ENCODE measurements at places on chromosomes 4 and X.

- DNase-seq: no peak
These were observed 587.3 kb downstream of the TMA16 start for GRCh38 chr4:164081801-164082200.

DNA sequence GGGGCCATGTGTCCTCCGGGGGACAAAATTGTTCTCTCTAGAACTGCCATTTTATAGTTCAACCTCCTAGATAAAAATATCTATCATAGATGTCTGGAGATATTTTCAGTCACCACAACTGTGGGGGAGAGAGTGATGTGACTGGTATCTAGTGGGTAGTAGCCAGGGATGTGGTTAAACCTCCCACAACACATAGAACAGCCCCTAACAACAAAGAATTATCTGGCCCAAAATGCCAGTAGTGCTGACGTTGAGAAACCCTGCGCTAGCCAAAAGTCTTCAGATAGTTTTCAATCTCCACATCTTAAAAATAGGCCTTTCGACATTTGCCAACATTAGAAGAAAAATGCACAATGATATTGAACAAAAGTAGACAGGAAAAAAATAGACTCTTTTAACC, 19.0 kb upstream of the SUPT20HL2 start:
- DNase-seq: no peak

- no peak for DNase-seq
These were observed 1137.6 kb downstream of the C4orf33 start for GRCh38 chr4:130233377-130234047.

DNA sequence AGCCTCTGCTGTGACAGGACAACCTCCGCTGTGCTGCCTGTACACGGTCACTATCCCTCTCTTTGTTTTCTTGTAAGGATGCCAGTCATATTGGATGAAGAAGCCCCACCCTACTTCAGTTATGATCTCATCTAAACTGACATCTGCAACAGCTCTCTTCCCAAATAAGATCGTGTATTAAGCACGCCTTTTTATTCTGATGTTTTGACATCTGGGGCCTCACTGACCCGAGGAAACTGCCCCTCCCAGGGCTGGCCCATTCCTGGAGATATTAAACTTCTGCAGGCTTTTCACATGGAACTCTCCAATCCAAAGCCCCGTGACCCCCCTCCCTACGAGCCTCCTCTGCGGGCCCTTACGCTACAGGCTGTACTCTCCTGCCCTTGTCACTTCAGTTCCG, 232.0 kb downstream of the ARHGAP10 start:
- DNase-seq: no peak

GRCh38 chr4:139053909-139054308, 38.3 kb downstream of the NOCT start:
- DNase-seq: no peak

DNA sequence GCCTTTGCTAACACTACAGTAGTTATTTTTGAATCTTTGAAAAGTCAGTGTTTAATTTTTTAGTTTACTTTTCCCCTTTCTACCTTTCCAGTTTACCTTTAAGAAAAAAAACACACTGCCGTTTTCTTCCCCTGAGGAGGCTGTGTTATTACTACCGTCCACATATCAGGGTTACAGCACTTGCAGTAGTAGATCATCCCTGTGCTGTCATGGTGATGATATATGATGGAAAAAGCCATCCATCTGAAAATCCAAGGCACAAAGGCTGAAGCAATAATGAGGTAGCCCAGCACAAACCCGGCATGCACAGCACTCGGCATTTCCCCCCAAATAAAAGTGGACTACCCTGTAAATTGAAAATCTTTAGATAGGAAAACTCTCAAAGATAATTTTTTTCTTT, 258.7 kb downstream of the CXXC4 start:
- DNase-seq: no peak

DNA sequence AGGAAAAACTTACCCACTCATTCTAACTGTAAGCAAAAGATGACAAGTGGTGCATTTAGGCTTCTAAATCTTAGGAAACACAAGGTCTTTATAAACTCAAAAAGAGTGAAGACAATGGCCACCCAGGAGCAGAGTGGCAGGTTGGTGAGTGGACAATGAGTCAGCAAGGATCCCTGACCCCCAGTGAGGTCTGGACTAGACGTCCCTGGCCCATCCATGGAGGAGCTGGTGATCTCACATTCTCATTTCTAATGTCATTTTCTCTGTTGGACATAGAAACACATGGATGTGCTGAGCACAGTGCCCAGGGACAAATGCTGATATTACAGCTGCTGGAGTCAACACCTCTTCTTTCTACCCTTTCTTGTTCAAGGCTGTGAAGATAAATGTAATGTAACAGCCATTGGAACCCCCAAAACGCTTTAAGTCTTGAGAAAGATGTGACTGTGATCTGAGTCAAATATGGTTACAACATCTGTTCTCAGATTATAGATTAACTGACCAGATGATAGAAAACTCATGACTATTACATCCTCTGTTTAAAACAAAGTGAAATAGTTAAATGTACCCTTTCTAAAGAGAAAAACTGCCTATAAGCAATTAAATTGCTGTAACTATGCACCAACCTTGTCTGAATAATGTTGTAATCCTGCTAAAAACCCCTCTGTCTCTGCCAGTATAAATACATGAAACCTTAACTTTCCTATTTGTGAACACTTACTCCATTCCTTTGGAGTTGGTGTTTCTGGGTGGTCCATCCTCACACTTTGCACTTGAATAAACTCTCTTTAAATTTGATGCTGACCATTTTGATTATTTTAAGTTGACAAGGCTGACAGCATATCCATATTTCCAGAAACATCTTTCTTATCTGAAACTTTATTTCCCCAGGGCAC, 92.7 kb downstream of the USP46 start:
- no peak for DNase-seq

DNA sequence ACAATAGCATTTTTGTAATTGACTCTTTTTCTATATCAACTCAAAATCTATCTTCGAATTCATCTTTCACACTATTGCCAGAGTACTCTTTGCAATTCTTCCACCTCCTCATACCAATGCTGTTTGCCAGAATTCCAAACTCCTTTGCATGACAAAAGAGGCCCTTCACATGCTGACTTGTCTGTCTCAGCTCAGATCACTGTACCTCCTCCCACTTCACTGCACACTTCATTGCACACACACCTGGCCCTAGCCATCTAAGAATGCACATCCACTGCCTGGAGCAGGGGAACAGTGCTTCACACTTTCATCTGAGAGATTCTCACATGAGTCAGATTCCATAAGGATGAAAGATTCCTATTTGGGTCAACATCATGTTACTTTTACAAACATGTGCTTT, 56.5 kb downstream of the PRDM5 start:
- DNase-seq: peak; percentile 53

- DNase-seq: no peak
These were observed 428.6 kb downstream of the DTHD1 start for GRCh38 chr4:36709991-36710390.

GRCh38 chr4:96827086-96827485, 987.2 kb downstream of the PDHA2 start:
- DNase-seq: no peak

DNA sequence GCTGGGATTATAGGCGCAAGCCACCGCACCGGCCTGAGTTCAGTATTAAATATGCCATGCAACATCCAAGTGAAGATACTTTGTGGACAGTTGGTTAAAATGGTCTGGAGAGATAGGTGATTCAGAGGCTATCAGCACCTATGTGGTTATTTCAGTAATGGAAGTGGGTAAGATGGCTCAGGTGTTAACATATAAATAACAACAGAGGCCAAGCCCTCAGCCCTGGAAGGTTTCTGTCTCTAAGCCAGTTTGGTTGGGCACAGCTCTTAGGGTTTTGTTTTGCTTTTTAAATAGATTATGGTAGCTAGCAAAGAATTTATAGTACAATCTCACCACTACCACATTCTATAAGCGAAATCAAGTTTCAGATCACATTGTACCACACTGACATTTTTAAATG, 16.6 kb downstream of the FAM114A1 start:
- no peak for DNase-seq

DNA sequence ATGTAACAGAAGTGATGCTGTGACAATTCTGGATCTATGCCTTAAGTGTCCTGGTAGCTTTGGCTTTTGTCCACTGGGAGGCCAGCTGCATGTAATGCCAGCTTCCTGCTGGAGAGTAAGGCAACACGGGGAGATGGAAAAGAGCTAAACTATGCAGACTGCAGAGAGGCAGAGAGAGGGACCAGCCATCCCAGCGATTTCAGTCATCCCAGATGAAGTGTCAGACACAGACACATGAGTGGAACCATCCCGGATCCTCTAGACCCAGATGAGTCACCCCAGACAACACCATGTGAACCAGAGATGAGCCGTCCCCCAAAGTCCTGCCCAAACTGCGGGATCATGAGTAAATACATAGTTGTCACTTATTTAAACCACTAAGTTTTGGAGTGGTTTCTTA, 14.6 kb downstream of the SRPX start:
- no peak for DNase-seq
